Uterine smooth muscle cell (primary cell): ENCODE measurements at places on chromosomes 13 and 19. TPM values are rescaled to one million over a fixed set of nuclear protein-coding genes. Genes with fewer than 3 reads are reported as not detected.

The FXYD7 gene
- not detected in 2 replicates for total RNA-seq

The MYPOP gene
- 0.77 and 1.2 TPM in 2 replicates for total RNA-seq

The SPRY2 gene
- total RNA-seq: 20.7 and 65.8 TPM in 2 replicates

The KCTD4 gene
- not detected in 2 replicates for total RNA-seq

The LILRB5 gene
- total RNA-seq: not detected in 2 replicates

The ZNF682 gene
- 1.2 and 1.7 TPM in 2 replicates for total RNA-seq

The FGF22 gene
- 0.11 TPM in 1 of 2 replicates, not detected in the other for total RNA-seq

The FOSB gene
- 0.44 and 0.62 TPM in 2 replicates for total RNA-seq

The EVI5L gene
- 12.3 and 23.0 TPM in 2 replicates for total RNA-seq

The EHD2 gene
- 126 and 164 TPM in 2 replicates for total RNA-seq

The THSD8 gene
- total RNA-seq: 0.22 TPM in 1 of 2 replicates, not detected in the other

The HSH2D gene
- total RNA-seq: not detected in 2 replicates

The ZNF550 gene
- total RNA-seq: 9.0 and 11.0 TPM in 2 replicates

The C3 gene
- 0.22 and 0.25 TPM in 2 replicates for total RNA-seq

The PNMA8B gene
- total RNA-seq: 0.44 and 1.00 TPM in 2 replicates

The HCST gene
- total RNA-seq: 0.22 and 1.5 TPM in 2 replicates

The HSPBP1 gene
- 32.7 and 45.6 TPM in 2 replicates for total RNA-seq

The CALR3 gene
- total RNA-seq: 0.22 TPM in 1 of 2 replicates, not detected in the other

The UQCRFS1 gene
- total RNA-seq: 28.5 and 36.3 TPM in 2 replicates

The CNN1 gene
- 20.4 and 37.0 TPM in 2 replicates for total RNA-seq

The EMC10 gene
- 29.9 and 48.5 TPM in 2 replicates for total RNA-seq

The PEAK3 gene
- total RNA-seq: not detected in 2 replicates

The RYR1 gene
- under 0.01 and 0.11 TPM in 2 replicates for total RNA-seq

The S1PR5 gene
- 0.12 and 0.44 TPM in 2 replicates for total RNA-seq

The LRRC4B gene
- 0.12 TPM in 1 of 2 replicates, not detected in the other for total RNA-seq

The CACNG6 gene
- total RNA-seq: 0.11 TPM in 1 of 2 replicates, not detected in the other

The CHMP2A gene
- 115 and 140 TPM in 2 replicates for total RNA-seq

The DCT gene
- total RNA-seq: under 0.01 and 0.12 TPM in 2 replicates

The ZNF763 gene
- 0.55 and 1.1 TPM in 2 replicates for total RNA-seq

The RXFP2 gene
- total RNA-seq: not detected in 2 replicates

The ELSPBP1 gene
- total RNA-seq: not detected in 2 replicates

The GDF15 gene
- total RNA-seq: 82.9 and 265 TPM in 2 replicates

The NLRP11 gene
- not detected in 2 replicates for total RNA-seq

The LENG9 gene
- total RNA-seq: 8.2 and 13.2 TPM in 2 replicates

The NKG7 gene
- not detected in 2 replicates for total RNA-seq

The PLEKHA4 gene
- total RNA-seq: 12.0 and 15.5 TPM in 2 replicates

The OR10H1 gene
- not detected in 2 replicates for total RNA-seq

The CEACAM21 gene
- total RNA-seq: not detected in 2 replicates

The ZSCAN4 gene
- not detected in 2 replicates for total RNA-seq

The LRRC63 gene
- 0.22 and 0.50 TPM in 2 replicates for total RNA-seq

The FAM124A gene
- total RNA-seq: 1.5 and 2.2 TPM in 2 replicates

The LILRB1 gene
- total RNA-seq: not detected in 2 replicates
